ENCODE measurements at places on chromosomes 5 and 9.

GRCh38 chr5:53418826-53419658 lies 61.4 kb upstream of the FST start:
- DNase-seq: no peak

DNA sequence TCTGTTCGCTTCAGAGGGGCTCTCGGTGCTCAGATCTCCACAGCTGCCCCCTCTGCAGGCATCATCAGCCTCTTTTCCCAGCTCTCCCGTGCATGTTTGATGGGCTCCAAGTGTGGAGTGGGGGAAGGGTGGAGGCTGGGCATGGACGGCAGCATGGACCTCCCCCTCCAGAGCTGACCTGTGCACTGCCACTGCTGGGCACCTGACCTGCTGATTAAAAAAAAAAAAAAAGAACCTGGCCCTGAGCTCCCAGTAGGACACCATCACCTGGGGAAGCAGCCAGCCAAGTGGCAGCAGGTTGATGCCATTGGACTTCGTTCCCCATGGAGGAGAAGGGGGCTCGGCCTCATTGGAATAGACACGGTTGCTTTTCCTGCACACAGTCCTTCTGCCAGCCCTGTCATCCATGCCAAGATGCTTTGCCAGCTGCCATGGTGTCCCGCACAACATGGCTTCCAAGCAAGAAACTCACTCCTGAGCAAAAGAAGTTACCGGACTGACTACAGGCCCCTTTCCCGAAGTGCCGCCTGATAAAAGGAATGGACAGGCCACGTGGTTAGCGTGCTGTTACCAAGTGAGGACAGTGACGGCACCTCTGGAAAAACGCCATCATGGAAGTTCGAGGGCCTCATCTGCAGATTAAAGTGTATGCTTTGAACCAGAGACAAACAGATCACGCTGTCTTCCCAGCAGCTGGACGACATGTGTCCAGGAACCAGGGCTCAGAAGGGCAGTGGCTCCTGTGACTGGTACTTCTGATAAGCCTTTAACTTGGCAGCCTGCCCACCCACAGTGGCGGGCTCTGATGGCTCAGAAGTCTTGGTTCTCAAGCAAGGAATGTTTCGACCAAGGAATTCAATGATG lies 14.7 kb upstream of the BRD3OS start:
- no peak for DNase-seq

DNA sequence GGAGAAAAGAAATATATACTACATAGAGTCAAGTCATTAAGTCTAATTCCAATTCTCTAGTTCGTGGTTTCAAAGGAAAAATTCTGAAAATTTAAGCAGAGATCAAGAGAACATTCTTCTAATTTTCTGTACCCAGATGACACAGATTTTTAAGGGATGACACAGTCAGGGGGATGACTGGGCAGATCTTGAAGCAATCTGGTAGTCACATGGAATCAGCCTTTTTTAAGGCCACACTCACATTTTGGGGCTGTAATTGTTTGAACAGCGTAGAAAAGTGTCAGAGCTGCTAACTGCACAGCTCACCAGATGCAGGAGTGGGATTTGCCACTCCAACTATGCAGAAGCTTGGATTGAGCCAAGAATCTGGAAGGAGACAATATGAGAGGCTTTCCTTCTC lies 20.4 kb downstream of the PDE4D start:
- no peak for DNase-seq

- no peak for DNase-seq
Observed at GRCh38 chr5:90488791-90489190, 14.1 kb downstream of the POLR3G start.

GRCh38 chr9:137685035-137685740 lies 66.4 kb downstream of the EHMT1 start:
- DNase-seq: no peak

GRCh38 chr9:130345897-130346385 lies 80.4 kb downstream of the HMCN2 start:
- no peak for DNase-seq

DNA sequence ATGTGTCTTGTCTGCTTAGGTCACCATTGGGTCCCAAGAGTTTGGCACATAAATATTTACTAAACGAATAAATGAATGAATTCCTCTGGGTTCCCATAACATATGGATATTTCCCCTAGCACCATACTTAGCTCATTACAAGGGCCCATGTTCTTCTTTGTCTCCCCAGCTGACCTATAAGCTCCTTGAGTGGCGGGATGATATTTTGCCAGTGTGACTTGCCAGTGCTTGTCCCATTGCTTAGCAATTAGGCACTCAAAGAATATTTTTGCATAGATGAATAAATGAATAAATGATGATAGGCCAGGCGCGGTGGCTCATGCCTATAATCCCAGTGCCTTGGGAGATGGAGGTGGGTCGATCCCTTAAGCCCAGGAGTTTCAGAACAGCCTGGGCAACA lies 16.9 kb upstream of the CTNNA1 start:
- DNase-seq: no peak

DNA sequence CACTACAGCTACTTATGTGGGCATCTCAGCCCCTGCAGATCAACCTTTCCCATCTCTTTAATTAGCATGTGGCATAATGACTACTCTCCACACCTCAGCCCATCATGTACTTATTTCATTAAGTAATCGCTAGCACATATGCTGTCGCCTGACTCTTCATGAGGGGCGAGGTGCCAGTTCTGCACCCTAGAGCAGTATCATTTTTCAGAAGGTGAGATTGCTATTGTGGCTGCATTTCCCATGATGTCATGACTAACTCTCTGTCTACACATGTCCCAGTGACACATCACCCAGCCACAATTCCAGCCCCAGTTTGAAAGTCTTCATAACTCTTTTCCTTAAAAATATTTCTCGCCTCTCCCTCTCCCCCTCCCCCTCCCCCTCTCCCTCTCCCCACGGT lies 7.6 kb upstream of the F2RL1 start:
- DNase-seq: no peak

- no peak for DNase-seq
Observed at GRCh38 chr5:141969783-141970771, 1.2 kb downstream of the RNF14 start.

DNA sequence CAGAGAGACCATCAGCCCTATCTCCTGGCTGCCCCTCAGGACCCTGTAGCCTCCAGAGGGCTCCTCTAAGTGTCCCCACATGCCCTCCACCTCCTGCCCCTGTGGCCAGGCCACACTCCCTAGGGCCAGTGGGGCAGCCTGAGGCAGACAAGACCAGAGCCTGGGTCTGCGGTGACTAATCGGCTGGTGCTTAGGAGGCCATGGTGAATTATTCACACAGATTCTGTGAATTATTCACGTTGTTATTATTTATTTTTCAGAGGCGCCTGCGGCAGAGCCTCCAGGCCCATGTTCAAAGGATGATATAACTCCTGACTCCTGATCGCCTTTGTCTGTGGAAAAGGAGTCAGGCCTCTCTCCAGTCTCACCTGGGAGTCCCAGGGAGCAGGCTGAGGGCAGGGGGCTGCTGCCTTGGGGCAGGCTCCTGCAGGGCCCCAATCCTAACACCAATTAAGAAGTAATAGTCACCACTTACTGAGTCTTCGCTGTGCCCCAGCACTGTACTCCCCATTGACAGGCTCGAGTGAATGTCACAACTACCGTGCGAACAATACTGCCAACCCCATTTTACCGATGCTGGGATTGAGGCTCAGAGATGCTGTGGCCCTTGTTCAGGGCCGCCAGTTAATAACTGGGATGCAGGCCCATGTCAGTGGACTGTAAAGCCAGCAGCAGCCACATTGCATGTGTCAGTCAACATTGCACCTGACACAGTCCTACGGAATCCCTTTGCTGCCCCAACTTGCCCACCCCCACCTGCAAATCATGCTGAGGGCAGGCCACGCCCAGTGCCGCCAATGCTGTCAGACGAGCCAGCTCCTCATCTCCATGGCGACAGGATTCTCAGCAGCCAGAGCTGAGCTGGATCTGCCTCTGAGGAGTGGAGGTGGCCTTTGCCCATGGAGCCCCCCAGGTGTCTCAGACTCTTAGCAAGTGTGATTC lies 94.9 kb downstream of the PCDH1 start:
- no peak for DNase-seq

- DNase-seq: no peak
Observed at GRCh38 chr9:69970001-69970533, 73.6 kb upstream of the MAMDC2 start.

DNA sequence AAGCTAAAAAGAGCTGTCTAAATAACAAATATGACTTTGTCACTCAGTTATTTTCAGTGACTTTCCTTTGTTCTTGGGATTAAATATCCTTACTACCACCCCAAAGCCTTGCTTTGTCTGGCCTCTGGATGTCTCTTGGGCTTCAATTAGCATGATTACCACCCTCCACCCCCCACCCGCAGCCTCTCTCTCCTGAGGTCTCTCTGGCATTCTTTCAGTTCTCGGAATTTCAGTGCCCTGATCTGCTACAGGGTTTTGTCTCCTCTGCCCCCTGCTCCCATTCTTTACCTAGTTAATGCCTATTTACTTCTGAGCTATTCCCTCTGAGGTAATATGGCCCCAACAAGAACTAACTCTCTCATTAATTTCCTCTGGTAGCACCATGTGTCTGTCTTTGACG lies 376.4 kb downstream of the DEPDC1B start:
- no peak for DNase-seq

- no peak for DNase-seq
Observed at GRCh38 chr9:133813749-133814585, 75.8 kb upstream of the SARDH start.

DNA sequence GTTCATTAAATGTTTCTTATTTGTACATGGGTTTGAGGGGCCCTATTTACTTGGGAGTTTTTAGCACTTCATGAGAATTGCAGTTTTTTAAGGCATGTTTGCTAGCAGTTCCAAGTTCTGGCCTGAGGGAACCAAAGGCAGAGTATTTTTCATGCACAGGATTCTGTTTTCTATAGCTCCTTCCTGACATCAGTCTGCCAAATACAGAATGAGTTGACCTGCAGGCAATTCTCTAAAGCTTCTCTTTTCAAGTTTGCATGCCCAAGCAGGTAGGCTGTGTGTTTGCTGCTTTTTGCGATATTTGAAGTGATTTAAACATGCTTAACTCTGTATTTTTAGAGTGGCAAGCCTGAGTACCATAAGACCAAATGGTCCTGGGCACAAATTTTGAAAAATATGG lies 75.8 kb downstream of the AOPEP start:
- no peak for DNase-seq

GRCh38 chr5:26034813-26035212 lies 1003.6 kb downstream of the CDH9 start:
- no peak for DNase-seq

DNA sequence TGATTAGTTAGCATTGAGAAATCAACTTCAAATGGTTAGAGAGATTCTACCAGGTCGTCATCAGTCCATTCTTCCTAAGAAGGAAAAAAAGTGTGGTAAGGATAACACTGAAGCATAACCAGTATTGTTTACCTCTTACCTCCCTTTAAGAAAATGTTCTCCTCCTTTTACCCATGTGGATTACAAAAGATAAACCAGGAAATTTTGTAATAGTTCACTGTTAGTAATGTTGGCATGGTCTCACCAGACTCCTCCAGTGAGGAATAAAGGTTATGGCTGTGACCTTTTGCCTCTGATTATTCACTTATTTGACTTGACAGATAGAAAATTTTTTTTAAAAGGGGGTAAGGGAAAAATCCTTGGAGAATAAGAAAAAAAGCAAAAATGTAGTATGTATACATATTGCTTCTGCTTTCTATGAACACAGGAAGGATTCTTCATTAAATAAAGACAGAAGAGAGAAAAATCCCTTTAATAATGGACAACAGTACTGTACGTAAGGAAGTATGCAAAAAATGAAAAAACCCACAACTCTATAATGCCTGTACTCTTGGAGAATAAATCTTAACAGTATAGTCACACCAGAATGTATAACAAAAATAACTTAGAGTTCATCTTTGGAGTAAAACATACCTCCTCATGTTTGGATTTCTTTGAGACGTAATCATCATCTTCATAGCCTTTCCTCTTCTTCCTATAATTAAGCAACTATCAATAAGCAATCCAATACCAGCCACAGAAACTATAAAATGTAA lies 18.1 kb downstream of the CCNH start:
- DNase-seq: no peak

- no peak for DNase-seq
Observed at GRCh38 chr9:80223897-80224296, 652.1 kb downstream of the TLE4 start.

GRCh38 chr9:23426144-23426543 lies 399.9 kb downstream of the ELAVL2 start:
- no peak for DNase-seq

DNA sequence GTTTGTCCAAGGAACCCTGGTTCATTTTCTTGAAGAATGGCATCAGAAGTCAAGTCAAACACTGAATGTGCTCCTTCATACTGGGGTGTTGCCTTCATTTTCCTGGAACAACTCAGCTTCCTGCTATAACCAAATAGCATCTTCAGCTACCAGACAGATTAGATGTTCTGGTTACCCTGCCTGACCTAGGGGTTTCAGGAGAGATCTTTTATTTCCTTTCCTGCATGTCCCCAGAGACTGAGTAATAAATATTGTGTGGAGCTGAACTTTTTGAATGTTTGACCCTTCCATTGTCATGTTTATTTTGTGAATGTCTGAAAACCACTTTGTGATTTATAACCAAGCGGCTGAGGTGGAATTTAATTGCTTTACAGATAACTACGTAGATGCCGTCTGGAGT lies 147.1 kb downstream of the IRX1 start:
- DNase-seq: no peak

GRCh38 chr5:160846642-160847041 lies 5.4 kb downstream of the ATP10B start:
- no peak for DNase-seq

DNA sequence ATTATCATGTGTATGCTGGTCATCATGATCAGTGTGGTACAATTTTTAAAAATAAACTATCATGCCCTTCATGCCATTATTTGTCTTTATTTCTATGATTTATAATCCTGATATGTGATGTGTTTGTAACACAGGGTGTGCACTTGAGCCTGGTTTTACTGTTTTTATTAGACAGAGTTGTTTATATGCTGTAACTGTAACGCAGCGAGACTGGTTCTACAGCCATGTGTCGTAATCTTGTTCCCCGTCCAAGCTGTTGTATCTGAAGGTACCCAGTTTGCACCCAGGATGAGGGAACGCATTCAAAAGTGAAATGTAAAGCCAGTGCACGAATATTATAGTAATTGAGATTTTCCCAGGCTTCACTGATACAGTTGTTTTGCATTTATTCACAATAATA lies 28.2 kb downstream of the SNX18 start:
- no peak for DNase-seq

DNA sequence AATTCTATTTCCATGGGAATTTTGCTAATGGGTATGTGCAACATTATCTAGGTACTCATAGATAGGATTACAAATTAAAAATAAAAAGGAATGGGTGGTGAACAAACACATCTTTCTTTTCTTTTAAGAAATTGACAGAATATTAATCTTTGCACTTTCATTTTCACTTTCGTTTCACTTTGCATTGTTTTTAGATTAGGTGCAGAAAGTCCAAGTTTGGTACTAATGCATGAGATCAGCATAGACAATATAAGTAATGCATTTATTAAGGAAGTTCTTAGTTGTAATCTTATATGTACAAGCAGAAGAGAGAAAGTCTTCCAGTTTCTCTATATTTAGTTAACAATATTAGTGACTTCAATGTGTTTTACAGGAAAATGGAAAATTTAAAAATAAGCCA lies 196.5 kb downstream of the COMMD10 start:
- DNase-seq: no peak
